ENCODE measurements at places on chromosomes 2 and 18.

DNA sequence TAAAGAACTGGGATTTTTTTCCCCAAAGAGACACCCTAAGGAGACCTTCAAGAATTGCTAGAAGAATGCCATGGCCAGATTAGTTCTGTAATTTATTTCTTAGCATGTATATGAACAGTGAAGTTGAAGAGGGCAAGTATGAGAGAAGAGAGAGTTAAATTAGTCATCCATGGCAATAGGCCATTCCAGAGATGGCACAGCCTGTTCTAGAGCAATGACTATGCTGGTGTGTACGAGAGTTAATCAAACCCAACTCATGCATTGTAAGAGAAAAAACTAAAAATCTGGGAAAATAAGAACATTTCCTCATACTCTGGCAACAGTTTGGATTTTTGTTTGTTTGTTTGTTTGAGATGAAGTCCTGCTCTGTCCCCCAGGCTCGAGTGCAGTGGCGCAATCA, 112.1 kb upstream of the PIK3C3 start:
- no peak for DNase-seq

- DNase-seq, result no peak
Measured at GRCh38 chr2:35501076-35501475, 854.5 kb upstream of the CRIM1 start.

DNA sequence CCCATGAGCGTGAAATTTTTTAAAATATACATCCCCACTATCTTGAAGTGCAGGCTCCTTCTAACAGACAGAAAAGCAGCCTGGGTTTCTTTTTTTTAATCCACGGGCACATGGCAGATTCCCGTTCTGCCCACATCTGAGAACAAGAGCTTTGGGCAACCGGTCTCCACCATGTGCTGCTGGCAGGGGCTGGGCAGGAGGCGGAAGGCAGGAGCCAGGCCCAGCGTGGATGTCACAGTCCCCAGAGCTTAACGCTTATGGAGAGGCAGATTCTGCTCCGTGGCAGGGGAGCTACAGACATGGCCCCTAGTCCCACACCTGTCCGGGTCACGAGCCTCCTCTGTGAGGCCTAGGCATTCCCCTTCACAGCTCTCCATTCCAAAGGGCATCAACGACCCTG, 503.0 kb upstream of the MYT1L start:
- DNase-seq, result no peak

- no peak for DNase-seq
Measured at GRCh38 chr2:178449700-178450523, 1.1 kb downstream of the PRKRA start.

DNA sequence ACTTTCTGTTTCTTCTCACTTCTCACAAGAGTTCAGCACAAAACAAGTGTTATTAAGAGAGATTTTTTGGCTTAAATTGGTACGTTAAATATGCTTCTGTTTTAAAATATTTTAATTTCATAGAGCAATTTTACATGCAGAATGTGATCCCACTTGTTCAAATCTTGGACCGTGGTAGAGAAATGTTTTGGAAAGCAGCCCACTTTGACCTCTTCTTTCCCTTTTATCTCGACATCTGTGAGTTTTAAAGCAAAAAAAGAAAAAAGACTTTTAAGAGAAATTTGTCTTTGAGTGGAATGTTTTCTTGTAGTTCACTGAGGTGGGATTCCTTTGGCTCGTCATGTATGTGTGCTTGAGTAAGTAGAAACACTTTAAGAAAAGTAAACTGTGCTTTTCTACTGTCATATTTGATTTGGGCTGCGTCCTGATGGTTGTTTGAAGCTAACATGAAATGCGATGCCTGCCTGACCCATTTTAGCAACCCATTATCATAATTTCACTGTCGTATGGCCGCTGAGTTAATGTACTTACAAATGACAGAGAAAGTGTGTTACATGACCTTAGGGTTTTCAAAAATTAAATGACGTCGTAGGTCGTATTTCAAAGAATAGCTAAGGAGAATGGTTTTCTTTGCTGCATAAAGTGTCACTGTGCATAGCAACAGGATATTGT, 54.5 kb downstream of the TSHZ1 start:
- no peak for DNase-seq

DNA sequence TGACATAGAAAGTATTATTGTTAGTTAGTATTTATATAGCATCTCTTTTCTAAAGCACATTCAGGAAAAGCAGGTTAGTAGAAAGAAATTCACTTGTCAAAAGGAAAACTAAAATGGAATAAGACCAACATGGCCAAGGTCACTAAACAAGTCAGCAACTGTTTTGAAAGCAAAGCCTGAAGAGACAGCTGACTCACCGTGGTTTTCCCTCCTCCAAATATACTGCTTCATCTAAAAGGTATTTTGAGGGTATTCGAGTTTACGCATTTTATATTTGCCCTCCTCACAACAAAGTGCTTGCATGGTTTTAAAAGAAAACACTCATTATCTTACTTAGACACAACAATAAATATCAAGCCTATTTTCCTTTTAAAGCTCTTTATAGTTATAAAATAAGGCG, 24.0 kb downstream of the ZNF385B start:
- no peak for DNase-seq

DNA sequence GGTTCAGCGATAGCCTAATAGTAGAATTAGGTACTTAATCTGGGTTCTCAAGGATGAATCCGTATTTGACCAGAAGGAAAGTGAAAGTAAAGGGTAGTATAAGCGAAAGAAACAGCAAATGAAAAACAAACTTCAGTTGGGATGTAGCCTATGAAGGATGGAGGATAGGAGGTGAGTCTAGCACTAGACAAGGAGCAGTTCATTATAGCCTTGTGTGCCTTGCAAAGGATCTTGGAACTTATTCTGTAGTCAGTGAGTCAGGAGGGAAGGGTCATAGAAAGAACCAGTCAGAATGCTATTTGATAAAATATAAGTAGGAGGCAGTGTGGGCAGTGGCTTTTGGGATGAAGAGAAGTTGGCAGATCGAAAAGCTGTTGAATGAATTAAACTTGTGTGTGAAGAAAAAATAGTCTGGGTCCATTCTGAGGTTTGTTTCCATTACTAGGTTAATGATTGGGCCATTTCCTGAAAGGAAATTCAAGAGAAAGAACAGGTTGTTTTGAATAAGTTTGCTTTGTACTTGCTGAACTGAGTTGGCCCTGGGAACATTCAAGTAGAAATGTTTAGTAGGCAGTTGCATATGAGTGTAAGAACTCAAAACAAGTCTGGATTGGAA, 48.5 kb downstream of the ANKRD12 start:
- DNase-seq, result no peak

- no peak for DNase-seq
Measured at GRCh38 chr2:233115121-233115520, 55.0 kb downstream of the INPP5D start.

DNA sequence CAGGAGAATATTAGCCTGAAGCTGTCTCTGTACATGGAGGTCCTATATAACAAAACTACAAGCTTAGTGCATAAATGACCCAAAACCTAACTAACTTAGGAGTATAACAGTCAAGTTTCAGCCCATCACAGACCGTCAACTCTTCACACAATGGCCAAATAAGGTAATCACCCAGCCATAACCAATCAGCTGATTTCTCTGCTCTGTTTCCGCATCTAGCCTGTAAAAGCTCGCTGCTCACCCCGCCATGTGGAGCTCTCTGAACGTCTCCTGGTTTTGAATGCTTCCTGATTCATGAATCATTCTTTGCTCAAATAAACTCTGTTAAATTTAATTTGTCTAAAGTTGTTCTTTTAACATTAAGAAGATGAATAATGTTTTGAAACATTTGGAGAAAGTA, 593.6 kb downstream of the TMX3 start:
- DNase-seq, result no peak

DNA sequence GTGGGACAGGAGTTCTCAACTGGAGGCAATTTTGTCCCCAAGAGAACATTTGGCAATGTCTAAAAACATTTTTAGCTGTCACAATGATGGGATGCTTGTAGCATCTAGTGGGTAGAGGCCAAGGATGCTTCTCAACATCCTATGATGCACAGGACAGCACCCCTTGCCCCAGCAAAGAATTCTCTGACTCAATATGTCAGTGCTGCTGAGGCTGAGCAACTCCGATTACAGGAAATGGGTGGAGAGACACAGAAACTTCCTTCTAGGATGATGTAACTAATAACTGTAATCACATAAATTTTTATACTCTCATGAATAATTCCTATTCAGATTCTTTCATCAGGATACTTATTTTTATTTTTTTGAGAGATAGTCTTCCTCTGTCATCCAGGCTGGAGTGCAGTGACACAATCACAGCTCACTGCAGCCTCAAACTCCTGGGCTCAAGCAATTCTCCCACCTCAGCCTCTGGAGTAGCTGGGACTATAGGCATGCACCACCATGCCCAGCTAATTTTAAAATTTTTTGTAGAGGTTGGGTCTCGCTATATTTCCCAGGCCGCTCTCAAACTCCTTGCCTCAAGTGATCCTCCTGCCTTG, 120.3 kb upstream of the ACAA2 start:
- no peak for DNase-seq

GRCh38 chr2:30155889-30156658, 9.3 kb downstream of the YPEL5 start:
- DNase-seq, result no peak

- no peak for DNase-seq
Measured at GRCh38 chr2:141041281-141041680, 1089.5 kb downstream of the LRP1B start.

- DNase-seq, result no peak
Measured at GRCh38 chr18:47758000-47758399, 172.5 kb downstream of the SMAD2 start.

- no peak for DNase-seq
Measured at GRCh38 chr2:214946949-214947348, 137.5 kb upstream of the BARD1 start.

DNA sequence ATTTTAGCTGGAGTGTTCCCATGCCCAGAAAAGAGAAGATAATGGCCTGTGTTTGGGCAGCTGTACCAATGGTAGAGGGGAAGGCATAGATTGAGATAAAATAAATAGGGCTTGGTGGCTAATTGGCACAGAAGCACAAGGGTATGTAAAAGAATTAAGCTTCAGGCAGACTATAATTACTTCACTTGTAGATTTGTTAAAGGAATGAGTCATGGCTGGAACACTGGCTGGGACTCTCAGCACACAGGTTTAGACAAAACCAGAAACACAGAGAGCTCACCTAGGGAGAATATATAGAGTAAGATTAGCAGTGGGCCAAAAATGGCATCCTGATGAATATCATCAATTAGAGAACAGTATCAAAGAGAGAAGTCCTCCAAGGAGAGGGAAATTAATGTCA, 198.3 kb upstream of the FIGN start:
- no peak for DNase-seq

- no peak for DNase-seq
Measured at GRCh38 chr2:119491776-119492525, 32.3 kb downstream of the SCTR start.

- DNase-seq, result no peak
Measured at GRCh38 chr2:46913471-46914381, 1.9 kb downstream of the MCFD2 start.

GRCh38 chr2:216142540-216142939, 33.4 kb downstream of the XRCC5 start:
- DNase-seq, result no peak

GRCh38 chr2:216679658-216680024, 15.7 kb downstream of the IGFBP5 start:
- DNase-seq, result no peak

DNA sequence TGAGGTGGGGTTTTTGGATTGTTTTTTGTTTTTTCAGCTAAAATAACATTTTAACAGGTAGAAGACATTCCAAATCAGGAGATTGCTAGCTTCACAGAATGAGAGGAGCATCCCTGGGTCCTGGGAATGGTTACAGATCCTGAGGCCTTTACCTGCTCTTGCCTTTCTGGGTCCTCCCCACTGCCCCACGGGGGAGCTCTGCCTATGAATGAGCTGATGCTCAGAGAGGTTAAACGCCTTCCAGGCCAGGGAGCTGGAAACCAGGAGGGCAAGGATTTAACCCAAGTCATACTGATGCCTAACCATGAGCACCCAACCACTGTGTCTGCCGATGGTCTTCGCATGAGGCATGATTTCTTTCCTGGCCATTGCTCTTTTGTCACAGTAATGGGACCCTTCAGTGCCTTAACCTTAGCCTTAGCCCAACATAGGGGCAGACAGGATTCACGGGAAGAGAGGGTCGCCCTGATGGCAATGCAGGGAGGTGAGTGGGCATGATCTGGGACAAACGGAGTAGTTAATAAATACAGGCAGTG, 16.1 kb downstream of the MOCOS start:
- DNase-seq, result no peak

- DNase-seq, result no peak
Measured at GRCh38 chr18:56891116-56891515, 240.0 kb downstream of the WDR7 start.

DNA sequence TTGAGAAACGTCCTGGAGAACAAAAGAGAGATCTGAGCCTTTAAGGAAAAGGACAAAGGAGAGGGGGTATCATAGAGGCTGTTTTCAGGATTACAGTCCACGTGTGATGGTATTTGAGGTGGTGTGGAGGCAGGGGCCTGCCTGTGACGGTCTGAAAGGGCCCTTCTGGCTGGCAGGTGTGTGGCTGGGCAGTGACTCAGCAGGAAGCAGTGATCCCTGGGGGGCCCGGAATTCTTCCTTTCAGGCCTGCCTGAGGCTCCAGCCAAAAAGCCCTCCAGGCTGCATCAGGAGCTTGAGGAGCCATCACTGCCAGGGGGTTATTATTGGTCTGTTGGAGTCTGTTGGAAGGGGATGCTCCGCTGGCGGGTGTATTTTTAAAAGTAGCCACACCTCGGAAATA, 97.2 kb upstream of the TMEM18 start:
- no peak for DNase-seq

DNA sequence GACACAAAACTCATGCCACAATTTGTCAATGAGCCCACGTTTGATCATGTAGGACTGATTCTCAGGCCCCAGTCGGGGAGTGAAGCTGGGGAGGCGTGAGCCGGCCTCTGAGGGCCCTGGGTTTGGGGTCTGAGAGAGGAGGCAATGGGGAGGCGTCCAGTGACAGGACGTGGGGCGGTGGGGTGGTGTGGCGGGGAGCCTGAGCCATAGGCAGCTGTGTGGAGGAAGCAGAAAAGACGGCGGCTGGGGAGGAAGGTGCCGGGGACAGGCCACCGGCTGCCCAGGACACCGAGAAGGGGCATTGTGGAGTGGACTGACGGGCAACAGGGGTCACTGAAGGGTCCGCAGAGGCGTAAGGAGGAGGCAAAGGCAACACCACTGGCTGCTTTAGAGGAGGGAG, 7.2 kb downstream of the CHPF start:
- no peak for DNase-seq

DNA sequence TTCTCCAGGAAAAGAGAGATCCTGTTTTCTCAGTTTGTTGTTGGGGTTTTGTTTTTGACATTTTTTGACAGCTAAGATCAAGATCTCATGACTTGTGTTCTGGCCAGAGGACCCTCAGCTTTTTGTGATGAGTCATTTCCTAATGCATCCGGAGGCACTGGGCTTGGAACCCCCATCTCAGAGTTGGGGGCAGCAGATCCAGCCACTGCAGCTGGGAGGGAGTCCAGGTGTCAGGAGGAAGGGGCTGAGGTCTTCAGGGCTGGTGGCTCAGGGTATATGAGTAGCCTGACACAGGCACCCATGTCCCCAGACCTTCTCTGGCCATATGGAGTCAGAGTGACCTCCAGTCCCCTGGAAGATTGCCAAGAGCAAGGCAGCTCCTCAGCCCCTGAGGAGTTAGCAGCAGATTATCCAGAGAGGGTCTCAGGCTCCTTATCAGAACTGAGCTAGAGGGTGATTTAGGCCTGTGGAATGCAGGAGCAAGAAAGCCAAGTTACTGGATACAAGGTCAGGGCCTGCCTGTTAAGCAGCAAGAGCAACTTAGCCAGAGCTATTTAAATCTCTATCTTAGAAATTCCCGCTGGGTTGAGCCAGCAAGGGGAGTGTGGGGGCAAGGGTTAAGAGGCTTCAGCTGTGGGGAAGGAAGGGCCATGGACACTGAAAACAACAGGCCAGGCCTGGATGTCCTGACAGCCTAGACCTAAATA, 62.4 kb downstream of the TANC1 start:
- DNase-seq, result no peak

GRCh38 chr2:239839306-239839705, 185.8 kb downstream of the NDUFA10 start:
- no peak for DNase-seq
